ENCODE measurements at places on chromosomes 4 and X. TPM values are rescaled to one million over a fixed set of nuclear protein-coding genes. Genes with fewer than 3 reads are reported as not detected.

- no peak for DNase-seq
These were observed 488 bp downstream of the TBC1D25 start for GRCh38 chrX:48540028-48540375.

- DNase-seq = no peak
These were observed 326.1 kb upstream of the EMCN start for GRCh38 chr4:100843910-100844309.

GRCh38 chr4:16225863-16226815 is at the start of gene TAPT1:
TAPT1 (minus strand) TSS chr4:16226471; CDS start chr4:16226457, 14 bp downstream.
- peak; percentile 85 for DNase-seq

GRCh38 chrX:110192516-110192915 is 125.4 kb downstream of the AMMECR1 start:
- DNase-seq = no peak

DNA sequence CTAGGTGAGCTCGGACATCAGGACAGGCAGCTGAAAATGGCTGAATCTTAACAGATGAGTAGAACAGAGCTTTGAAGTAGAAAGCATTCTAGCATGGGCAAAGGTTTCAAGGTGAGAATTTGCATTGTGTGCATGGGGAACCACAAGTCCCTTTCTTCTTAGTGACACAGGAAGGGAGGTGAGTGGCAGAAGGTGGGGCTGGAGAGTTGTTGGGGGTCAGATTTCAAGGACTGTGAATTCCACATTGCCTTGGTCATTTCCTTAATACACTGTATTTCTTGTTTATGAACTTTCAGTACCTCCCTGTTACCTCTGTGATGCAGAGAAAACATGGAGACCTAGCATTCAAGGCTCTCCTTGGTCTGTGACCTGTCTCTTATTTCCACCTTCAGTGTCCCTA is 4.1 kb downstream of the APEX2 start:
- no peak for DNase-seq

USP27X gene
- 4.2 TPM for total RNA-seq

SULT1E1 gene
- total RNA-seq = not detected

ABLIM2 gene
- total RNA-seq = 7.5 TPM

ZNF718 gene
- total RNA-seq = 10.7 TPM

DNA sequence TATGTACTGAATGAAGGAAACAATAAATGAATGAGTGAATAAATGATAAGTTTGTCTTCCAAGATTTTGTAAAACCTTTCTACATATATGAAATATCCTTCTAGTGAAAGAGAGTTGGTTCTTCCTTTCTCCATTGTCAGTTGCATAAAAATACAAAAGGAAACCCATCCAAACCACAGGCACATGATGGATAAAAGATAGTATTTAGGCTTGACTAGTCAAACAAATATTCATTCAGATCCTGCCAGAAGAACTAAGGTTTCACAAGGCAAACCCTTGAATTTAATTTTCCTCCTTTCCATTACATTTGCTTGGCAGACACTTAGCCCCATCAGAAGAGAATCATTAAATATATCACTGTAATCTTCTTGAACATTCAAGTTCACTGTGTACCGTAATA is 208.4 kb downstream of the COL25A1 start:
- no peak for DNase-seq

CENPI gene
- total RNA-seq = 10.2 TPM

DNA sequence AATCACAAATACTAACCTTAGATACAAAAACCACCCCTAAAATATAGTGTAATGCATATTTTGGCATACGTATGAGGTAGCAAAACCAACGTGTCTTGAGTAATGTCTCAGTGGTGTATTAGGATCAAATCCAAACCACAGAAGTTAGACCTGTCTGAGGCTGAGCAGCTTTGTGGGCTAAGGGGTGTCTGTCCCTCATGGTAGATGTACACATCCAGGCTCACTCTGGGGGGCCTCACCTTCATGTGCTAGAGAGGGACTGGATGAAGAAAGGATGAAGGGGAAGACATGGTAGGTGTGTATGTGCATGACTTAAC is 188.0 kb upstream of the TBC1D9 start:
- DNase-seq = no peak

GRCh38 chr4:26127851-26128337 is 192.9 kb upstream of the RBPJ start:
- DNase-seq = no peak

DNA sequence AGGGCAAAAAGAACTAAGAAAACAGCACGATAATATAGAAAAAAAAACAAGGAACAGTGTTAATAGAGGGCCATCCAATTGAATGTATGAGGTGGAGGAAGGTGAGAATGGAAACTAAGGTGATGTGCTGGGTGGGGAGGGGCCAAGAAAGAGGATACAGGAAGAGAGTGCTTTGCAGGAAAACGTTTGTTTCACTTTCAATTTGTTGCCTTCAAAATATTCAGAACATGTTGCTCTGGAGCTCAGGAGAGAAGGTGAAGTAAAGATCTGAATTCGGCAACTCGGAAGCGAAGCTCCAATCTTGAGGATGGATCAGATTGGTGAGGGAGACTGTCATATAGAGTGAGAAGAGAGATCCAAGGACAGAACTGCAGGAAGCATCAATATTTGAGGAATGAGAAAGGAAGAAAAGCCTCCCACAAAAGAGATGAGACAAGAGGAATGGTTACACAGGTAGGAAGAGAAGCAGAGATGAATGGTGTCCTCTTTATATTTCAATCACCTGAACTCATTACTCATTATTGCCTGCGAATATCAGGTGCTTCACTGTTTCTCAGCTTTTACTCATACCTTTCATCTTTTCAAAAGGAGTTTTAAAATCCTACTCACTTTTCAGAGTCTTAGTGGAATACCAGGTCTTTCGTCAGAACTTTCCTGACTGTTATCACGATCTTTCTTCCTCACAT is 14.7 kb upstream of the SEC24D start:
- no peak for DNase-seq

DNA sequence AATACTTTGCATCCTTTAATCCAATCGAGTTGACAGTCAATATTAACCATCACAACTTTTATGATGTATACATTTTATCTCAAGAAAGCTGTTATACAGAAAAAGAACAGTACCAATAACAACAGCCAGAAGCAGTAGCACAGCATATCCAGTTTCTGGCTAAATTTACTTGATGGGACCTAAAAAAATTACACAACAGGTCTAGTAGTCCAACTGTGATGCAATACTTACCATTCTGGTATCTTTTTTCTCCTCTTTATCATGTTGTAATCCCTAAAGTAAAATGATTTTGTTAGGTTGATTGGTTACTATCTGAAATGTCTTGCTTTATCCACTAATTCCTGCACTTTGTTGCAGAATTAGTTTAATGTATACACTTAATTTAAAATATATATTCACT is 1150.6 kb downstream of the FAT4 start:
- DNase-seq = no peak

GRCh38 chr4:54322818-54323417 is 93.8 kb downstream of the PDGFRA start:
- peak; percentile 73 for DNase-seq

- no peak for DNase-seq
These were observed 714.4 kb downstream of the GLUD2 start for GRCh38 chrX:121761845-121762244.

DNA sequence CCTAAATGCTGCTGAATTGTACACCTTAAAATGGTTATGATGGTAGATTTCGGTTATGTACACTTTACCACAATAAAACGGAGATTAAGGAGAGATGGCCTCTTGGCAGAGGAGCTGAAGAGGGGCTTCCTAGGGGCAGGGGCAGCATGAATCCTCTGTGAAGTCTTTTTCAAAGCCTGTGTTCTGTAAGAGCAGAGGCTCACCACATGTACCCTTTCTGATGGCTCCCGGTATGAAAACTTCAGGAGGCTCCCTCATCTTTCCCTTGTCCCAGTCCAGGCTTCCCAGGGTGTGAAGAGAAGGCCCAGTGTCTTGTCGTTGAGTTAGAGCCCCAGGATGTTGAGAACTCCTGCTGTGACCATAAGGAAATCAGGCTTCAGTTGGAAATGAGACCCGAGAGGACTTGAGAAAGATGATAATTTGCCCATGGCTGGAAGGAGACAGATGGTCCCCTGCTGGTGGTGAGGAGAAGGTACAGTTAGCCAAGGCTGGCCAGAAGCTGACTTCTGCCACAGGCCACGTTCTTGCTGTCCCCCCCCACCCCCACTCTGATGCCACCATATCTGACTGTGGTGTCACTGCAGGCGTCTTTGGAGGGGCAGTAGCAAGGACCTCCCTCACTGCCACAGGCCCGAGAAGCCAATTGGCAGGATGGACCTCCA is 31.8 kb upstream of the MTM1 start:
- DNase-seq = no peak

GRCh38 chr4:124055336-124055735 is 657.2 kb downstream of the ANKRD50 start:
- no peak for DNase-seq

GRCh38 chr4:43132010-43132582 is 239.6 kb downstream of the GRXCR1 start:
- DNase-seq = peak; percentile 87

- DNase-seq = no peak
These were observed 718.6 kb downstream of the PDHA2 start for GRCh38 chr4:96558466-96558865.

GRCh38 chr4:111530446-111530845 is 614.8 kb upstream of the FAM241A start:
- no peak for DNase-seq

DNA sequence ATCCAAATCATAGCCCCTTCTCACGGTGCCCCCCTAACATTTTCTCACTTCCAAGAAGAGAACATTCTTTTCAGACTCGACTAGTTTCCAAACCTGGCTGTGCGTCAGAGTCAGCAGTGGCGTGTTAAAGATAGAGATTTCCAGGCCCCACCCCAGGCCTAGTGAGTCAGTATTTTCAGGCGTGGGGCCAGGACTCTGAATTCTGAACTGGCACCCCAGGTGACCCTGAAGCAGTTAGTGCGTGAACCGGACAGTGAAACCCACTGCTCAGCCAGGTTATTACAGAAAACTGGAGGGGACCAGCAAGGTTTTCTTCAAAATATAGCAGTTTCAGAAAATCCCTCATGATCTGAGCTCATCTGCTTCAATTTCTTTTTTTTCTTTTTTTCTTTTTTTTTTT is 35.0 kb upstream of the BCOR start:
- no peak for DNase-seq

SLAIN2 gene
- total RNA-seq = 72.6 TPM

SH3D19 gene
- 4.9 TPM for total RNA-seq

- no peak for DNase-seq
These were observed 799 bp downstream of the OTUD6A start for GRCh38 chrX:70062961-70063550.

ATP1B4 gene
- total RNA-seq = not detected

GRCh38 chr4:88599298-88599697 is 7.0 kb downstream of the HERC3 start:
- no peak for DNase-seq

DNA sequence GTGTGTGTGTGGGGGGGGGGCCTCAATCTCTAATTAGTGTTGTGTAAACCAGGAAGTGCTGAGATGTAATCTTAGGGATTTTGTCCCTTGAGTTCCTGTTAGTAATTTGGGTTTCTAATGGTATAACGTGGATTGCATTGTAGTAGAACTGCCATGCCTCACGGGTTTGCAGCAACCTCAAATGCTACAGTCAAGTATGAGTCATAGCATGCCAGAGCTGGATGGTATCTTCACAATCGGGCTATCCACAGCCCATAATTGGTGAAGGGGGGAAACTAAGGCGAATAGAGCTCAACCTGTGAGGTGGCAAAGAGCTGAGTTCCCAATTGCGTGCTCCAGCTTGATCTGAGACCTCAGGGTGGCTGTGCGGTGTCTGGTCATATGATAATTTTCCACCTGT is 2.2 kb upstream of the FMR1NB start:
- no peak for DNase-seq

GRCh38 chrX:40424259-40424658 is 156.5 kb upstream of the ATP6AP2 start:
- DNase-seq = no peak

SSX3 gene
- total RNA-seq = not detected

- DNase-seq = no peak
These were observed 21.0 kb downstream of the LAS1L start for GRCh38 chrX:65513610-65514009.

DNA sequence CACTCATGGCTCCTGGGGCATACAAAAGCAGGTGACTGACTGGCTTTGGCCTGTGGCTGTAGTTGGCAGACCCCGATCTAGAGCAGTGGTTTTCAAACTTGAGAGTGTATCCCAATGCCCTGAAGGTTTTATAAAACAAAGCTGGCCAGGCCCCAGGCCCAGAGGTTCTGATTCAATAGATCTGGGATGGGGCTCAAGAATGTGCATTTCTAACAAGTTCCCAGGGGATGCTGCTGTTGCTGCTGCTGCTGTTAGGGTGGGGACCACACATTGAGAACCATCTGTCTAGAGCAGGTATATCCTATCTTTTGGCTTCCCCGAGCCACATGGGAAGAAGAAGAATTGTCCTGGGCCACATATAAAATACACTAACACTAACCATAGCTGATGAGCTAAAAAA is 7.3 kb downstream of the AIFM1 start:
- DNase-seq = peak; percentile 11

- DNase-seq = no peak
These were observed 14.2 kb upstream of the FNIP2 start for GRCh38 chr4:158754385-158755180.

GRCh38 chr4:173337463-173337862 is 3.3 kb upstream of the HMGB2 start:
- DNase-seq = no peak

DNA sequence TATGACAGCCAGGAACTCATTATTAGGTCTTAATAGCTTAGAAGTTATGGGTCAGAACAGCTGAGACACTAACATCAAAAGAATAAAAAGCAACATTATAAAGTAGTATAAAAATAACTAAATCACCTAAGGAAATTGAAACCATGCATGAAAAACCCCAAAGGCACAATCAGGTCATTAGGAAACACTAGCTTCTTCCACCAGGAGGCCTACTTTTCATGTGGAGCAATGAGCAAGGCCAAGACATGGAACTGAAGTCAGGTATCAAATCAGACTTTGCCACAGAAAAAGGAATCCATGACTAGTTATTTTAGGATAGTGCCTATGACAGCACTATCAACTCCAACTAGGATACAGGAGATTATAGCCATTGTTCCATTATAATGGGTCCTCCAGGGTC is 7.9 kb downstream of the HUWE1 start:
- no peak for DNase-seq

GRCh38 chr4:150181536-150181935 is 103.3 kb downstream of the DCLK2 start:
- no peak for DNase-seq

DCAF8L2 gene
- not detected for total RNA-seq

- DNase-seq = no peak
These were observed 58.1 kb downstream of the ADGRG2 start for GRCh38 chrX:19064175-19064574.

MAML3 gene
- 59.4 TPM for total RNA-seq

TNIP3 gene
- not detected for total RNA-seq

CT45A9 gene
- total RNA-seq = not detected

TEX13C gene
- total RNA-seq = not detected

DNA sequence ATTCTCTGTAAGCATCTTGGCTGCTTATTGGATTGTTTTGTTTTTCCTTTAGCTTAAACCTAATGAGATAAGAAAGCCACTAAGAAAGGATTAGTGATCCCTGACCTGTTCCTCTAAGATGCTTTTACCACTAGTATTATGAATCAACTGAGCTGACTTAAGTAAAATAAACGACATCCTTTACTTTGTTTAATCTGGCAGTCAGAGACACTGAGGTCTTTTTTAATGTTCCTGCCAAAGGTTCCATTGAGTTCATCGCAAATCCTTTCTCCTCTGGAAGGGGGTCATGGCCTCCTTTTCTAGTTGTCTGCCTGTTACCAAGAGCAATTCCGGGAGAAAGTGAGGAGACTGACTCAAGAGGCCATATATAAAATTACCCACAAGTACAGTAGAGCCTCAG is 1038.3 kb upstream of the SLIT2 start:
- DNase-seq = no peak

- DNase-seq = no peak
These were observed 9.2 kb upstream of the FBXW7 start for GRCh38 chr4:152545088-152545487.

Measured in glutamatergic neuron (in vitro differentiated cells).